T-helper 17 cell (primary cell): ENCODE measurements at places on chromosomes 13 and 19.

- no peak for DNase-seq
Measured at GRCh38 chr13:85142351-85142927, 656.8 kb downstream of the SLITRK6 start.

- DNase-seq = no peak
Measured at GRCh38 chr13:24671386-24672113, 8.7 kb upstream of the ATP12A start.

DNA sequence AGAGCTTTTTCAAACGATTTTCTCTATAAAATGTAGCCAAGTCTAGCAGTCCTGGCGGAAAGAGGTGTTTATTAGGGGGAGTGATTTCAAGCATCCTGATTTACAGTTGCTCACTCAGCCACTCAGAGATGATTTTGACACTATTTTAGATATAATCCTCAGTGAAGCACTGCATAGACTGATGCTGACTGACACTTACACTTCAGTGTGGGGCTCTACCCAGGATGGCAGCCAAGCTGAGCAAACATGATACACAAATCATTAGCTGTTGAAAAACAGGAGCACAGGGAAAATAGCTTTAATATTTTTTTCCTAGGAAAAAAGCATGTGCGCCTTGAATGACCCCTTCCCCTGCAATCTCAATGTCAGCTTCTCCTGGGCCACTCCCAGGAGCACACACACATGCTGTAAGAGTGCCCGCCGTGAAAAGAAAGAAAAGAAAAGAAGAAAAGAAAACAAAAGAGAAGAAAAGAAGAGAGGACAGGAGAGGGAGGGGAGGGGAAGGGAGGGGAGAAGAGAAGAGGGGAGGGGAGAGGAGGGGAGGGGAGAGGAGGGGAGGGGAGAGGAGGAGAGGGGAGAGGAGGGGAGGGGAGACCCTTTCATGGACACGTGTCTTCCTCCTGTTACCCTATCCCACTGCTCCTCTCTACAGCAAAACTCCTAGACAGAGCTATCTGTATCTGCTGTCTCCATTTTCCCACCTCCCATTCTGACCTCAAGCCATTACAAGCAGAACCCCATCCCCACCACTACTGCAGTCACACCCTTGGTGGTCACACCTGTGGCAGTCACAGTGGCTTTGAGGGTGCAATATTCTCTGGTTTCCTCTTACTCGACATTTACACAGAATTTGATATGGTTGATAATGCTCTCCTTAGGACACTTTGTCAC is 36.4 kb downstream of the RCBTB2 start:
- DNase-seq = no peak

- no peak for DNase-seq
Measured at GRCh38 chr19:55464039-55464661, 401 bp downstream of the C19orf85 start.

GRCh38 chr13:35804901-35805300 is 326.3 kb downstream of the DCLK1 start:
- DNase-seq = no peak

- peak; percentile 49 for DNase-seq
Measured at GRCh38 chr19:10390652-10391286, 10.4 kb upstream of the TYK2 start.

GRCh38 chr13:38073931-38074330 is 204.4 kb upstream of the TRPC4 start:
- DNase-seq = no peak

DNA sequence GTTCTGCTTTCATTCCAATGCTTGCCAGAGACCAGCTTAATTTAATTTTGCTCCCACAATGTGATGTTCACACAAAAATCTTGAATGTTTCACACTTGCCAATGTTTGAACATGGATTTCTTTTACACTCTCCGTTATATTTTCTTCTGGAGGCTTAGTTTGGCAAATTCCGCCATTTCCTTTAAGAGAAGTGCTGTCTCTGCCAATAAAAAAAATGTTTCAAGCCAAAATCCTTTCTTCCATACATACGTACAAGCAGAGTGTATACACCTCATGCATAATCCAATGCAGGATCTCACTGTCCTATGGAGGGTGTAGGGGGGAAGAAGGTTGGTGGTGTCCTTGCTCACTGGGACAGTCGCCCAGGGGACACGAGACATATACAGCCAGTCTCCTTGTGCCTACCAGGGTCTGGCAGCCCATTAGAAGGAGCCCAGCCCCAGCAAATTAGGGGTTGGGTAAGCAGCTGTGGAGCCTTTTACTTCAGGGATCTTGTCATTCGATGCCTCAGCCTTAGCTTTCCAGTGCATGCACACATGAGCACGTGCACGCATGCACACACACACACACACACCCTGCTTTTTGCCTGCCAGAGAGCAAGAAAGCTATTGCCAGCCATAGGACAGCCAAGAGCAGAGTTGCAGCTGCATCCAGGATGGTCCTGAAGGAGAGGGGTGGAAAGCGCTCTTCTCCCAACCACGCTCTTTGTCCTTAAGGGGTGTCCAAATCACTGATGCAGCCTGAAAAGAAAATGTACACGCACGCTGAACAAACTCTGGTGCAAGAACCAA is 208.3 kb downstream of the FOXO1 start:
- DNase-seq = no peak

DNA sequence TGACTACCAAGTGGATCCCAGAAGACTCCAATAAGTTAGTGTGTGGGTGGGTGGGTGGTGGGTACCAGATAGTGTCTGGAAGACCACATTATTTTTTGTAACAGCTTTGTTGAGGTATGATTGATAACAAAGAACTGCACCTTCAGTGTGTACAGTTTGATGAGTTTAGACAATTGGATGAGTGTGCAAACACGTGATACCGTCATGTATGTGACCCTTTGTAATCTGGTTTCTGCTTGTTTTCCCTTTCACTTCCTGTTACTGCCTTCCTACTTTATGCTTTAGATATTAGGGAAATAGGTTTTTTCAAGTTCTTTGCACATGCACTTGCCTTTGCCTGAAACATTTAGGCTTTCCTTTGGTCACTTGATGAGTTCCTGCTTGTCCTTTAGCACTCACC is 8.5 kb downstream of the RPL21 start:
- no peak for DNase-seq

GRCh38 chr13:79812070-79812850 is 331.3 kb downstream of the NDFIP2 start:
- DNase-seq = no peak

- DNase-seq = no peak
Measured at GRCh38 chr19:19403373-19403901, 2.0 kb upstream of the GATAD2A start.

DNA sequence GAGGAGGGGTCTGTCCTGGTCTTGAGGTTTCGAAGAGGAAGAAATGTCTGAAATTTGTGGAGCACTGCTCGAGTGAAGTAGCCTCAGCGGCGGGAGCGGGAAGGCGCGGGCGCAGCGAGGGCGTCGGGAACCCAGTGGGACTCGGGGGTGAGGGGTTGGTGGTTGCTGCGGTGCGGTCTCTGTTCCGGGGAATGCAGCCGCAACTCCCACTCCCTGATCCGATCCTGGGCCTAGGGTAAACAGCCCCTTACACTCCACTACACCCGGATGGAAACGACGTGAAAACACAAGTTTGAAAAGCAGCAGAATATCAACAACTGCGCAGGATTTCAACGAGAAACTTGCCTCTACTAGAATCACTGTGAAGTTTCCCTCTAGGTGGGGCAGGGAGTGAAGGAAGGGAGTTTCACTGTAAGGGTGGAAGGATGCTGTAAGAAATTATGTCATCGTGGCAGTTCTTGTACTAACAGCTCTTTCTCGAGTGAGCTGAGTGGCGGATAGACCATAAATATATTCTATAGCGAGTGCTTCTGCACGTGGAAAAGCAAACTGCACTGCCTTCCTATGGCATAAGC is 2.0 kb upstream of the KLF12 start:
- peak; percentile 24 for DNase-seq

DNA sequence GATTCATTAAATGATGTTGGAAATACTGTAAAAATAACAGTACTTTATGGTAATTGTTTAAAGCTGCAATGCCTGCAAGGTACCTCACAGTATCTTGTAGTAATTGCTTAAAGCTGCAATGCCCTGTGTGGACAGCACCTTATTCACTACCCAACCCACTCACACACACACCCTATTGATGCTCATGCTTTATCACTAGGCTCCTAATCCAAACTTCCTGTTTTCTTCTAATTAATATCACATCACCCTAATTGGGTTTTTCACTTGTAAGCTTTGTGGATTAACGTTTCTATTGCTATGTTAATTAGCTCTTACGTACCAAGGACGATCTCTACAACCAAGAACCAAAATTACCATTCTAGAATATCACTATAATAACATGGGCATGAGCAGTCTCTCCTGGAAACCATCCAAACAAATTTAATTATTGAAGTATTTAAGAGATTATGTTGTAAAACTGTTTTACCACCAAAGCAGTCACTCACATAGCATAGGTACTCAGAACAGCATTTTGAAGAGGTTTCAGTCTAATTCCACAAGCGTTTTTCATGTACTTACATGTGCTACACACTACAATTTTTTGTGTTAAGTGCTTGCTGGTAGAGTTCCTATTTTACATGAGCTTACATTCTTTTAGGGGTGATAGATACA is 303.8 kb downstream of the PCDH9 start:
- DNase-seq = no peak

DNA sequence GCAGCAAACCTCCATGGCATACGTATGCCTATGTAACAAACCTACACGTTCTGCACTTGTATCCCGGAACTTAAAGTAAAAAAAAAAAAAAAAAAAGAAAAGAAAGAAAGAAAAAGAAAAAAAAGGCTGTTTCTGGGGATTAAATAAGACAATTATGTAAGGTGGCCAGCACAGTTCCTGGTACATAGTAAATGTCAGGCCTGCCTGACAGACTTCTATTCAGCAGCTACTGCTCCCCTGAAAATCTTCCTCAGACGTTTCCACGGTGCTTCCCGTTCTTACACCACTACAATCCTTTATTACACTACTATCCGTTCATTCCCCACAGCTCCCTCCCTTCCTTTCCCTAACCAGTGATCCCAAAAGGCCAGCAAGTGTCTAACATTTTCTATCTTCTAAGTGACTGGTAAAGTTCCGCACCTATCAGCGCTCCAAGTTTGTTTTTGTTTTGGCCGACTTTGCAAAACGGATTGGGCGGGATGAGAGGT is 636 bp upstream of the RB1 start:
- DNase-seq = no peak

DNA sequence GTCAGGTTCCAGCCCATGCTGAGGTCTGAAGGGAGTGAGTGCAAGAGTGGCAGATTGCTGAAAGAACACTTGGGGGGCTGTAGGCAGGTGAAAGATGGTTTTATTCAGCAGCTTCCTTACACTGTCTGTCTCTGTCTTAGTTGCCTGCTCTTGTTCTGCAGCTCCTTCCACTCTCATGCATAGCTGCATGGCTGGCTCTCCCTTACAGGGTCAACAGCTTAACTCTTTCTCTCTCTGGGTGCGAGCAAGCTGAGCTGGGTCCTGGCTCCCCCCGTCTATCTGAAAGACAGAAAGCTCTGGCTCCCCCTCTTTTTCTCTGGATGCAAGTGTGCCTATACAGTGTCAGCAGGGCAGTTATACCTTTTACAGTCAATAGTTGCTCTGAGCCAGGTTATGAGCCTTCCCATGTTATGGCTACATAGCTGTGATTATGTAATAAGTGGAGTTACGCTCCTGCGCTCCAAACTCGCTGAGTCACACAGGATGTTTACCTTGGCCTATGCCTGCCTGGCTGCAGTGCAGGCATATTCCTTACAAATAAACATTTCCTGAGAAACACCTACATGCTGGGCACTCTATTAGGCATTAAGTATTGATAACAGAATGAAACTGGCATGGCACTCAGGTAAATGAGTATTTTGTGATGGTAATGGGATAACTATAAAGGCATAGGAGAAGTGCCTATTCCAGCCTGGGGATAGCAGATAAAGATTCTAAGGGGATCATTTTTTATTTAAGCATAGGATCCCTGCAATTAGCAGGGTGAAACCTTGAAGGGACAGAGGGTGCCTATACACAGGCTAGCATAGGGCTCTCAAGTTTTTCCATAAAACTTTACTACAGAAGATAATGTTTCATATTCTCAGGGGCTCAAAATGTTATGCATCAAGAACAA is 826.9 kb upstream of the PCDH9 start:
- no peak for DNase-seq

GRCh38 chr13:31756346-31756745 is 17.0 kb downstream of the RXFP2 start:
- DNase-seq = no peak
